ENCODE measurements at places on chromosomes 5 and 9. TPM values are rescaled to one million over a fixed set of nuclear protein-coding genes. Genes with fewer than 3 reads are reported as not detected.

- H3K27me3 ChIP-seq: no peaks in the 10 kb centered on the region
- no peak overlapping the region for H3K27ac ChIP-seq
- H3K36me3 ChIP-seq: no peaks in the 10 kb centered on the region
- no peak overlapping the region for H3K4me3 ChIP-seq
- peaks cover 7% of the 10 kb centered on the region for H3K4me1 ChIP-seq
Measured at GRCh38 chr9:132141344-132141947, 20.4 kb upstream of the NTNG2 start.

DNA sequence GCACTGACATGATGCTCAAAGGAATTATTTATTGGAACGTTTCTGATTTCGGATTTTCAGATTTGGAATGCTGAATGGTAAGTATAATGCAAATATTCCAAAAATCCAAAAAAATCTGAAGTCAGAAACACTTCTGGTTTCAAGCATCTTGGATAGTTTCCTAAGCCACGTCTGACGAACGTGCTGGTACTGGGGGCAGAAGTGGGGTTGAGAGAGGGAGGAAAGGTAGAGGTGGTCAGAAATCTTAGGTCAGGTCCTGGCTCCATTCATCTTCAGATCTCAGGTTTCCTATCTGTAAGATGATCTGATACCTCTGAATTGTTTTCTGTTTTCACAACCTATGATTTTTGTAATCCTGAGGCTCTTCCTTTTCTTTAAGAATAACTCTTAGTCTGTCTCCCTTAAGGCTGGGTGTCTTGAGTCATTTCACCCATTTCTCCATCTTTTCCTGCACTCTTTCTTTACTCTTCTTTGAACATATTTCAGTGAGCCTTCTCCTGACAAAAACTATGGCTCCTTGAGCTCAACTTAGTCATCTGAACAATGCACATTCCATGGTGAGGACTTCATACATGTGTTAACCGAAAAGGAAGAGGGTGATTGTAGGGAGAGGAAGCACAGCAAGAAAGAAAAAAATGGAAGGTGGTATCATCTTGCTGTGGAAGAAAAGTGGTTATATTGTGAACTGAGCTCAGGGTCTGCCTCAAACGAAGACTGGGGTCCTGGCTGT, 3.3 kb downstream of the SGCD start:
- H3K27me3 ChIP-seq: no peaks in the 10 kb centered on the region
- H3K27ac ChIP-seq: no peak overlapping the region
- H3K4me1 ChIP-seq: no peaks in the 10 kb centered on the region
- DNase-seq: no peak
- no peaks in the 10 kb centered on the region for H3K36me3 ChIP-seq

DNA sequence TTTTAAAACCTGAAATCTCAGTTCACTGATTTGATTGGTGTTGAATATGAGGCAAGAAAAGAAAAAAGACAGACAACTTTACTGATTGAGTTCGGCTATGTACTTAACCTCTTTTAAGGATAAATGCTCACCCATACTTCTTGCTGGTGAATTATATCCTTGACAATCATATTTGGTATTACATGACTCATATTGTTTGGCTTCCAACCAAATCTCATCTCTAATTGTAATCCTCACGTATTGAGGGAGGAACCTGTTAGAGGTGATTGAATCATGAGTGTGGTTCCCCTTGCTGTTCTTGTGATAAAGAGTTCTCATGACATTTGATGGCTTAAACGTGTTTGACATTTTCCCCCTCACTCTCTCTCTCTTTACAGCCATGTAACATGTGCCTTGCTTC, 255.6 kb upstream of the IZUMO3 start:
- H3K27ac ChIP-seq: no peak overlapping the region
- H3K36me3 ChIP-seq: no peaks in the 10 kb centered on the region
- H3K4me3 ChIP-seq: no peak overlapping the region
- no peaks in the 10 kb centered on the region for H3K27me3 ChIP-seq
- H3K4me1 ChIP-seq: no peaks in the 10 kb centered on the region
- DNase-seq: no peak

CAVIN4 gene
- 0.17 TPM for total RNA-seq

UNC5A gene
- not detected for total RNA-seq

KIAA1958 gene
- 15.3 TPM for total RNA-seq

Measured in B cell (primary cell).